ENCODE measurements at places on chromosomes 12 and 14.

DNA sequence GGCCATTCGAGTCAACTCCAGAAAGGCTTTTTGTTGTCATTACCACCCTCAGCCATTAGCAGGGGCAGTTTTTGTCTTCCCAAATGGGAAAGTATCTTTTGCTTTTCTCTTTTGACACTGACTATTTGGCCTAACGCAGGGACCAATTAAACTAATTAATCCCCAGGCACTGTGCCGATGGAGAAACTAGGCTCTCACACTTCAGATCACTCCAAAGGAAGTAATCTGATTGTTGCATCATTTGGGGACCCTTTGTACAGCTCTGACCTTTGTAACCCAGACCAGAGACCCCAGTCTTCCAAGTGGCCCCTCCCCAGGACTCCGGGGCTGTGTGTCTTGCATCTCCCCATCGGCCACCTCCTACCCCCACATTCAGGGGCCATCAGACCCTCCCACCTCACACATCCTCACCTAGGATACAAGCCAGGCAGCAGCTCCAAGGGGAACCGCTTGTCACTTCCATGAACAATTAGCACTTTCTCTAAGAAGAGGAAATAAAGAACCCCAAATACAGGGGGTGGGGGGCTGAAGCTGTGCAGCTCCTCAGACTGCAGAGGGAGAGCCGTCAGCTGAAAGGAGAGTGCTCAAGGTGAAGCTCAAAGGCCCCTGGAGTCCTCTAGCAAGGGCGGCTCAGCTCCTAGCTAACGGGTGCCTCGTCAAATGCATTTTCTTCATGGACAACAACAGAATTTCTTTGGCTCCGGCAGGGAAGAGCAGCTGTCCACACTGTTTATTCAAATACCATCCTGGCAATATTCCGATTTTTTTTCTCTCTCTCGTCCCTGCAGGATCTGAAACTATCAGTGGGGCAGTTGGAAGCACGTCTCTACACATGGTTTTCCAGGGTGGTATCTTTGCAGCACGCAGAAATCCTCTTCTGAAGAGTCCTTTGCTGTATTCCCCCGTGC is 64.3 kb upstream of the DIO3 start:
- no peak for DNase-seq

DNA sequence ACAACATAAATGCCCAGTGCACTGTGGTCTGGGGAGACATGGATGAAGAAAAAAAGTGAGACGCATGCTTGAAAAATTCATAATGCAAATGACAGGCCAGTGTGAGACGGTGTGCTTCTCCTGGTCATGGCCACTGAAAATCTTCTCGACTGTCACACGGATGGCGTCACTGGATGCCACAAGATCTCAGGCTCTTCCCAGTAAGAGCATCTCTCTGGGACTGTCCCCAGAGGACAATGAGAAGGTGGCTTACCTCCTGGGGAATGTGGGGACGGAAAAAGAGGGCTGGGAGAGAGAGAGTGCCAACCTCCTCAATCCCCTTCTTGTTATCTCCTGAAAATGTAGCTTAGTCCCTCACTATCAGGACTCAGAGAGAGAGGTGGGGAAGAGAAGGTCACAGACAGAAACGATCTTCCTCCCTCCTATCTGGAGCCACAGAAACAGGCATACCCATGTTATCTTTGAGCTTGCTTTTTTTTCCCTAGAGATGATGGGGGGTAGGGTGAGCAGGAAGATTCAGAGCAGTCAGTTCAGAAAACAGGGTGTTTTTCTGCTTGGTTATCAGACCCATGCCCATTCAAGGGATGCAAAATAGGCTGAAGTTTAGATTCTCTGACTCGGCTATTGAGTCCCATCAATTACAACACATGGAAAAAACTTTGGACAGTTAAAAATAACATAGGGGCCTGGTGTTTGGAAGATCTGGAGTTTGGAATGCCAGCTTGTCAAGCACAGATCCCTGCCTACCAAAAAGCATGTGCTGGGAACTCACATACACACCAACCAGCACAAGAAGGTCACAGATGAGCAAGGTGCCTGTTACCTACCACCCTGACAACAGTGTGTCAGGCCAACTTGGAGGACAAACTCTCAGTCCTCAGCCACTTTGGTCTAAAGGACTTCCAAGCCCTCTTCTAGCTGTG is 24.2 kb downstream of the DPF3 start:
- no peak for DNase-seq

GRCh38 chr12:43921666-43922337 is 85.9 kb downstream of the TMEM117 start:
- DNase-seq, result no peak

GRCh38 chr12:6771091-6771495 is 1.2 kb upstream of the LAG3 start:
- no peak for DNase-seq

DNA sequence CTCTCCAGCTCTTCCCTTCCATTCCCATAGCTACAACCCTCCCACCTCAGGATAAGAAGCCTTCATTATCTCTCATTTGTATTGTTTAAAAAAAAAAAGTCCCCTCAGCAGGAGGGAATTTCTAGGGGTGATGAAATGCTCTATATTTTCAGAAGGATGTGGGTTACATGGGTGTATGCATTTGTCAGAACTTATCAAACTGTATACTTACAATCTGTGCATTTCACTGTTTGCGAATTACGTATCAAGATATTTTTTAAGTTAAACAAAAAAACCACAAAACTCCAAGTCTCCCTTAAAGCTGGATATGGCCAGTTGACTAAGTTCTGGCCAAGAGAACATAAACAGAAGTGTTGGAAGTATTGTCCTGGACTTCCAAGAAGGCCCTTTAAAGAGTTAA is 2.0 kb upstream of the FKBP11 start:
- no peak for DNase-seq

DNA sequence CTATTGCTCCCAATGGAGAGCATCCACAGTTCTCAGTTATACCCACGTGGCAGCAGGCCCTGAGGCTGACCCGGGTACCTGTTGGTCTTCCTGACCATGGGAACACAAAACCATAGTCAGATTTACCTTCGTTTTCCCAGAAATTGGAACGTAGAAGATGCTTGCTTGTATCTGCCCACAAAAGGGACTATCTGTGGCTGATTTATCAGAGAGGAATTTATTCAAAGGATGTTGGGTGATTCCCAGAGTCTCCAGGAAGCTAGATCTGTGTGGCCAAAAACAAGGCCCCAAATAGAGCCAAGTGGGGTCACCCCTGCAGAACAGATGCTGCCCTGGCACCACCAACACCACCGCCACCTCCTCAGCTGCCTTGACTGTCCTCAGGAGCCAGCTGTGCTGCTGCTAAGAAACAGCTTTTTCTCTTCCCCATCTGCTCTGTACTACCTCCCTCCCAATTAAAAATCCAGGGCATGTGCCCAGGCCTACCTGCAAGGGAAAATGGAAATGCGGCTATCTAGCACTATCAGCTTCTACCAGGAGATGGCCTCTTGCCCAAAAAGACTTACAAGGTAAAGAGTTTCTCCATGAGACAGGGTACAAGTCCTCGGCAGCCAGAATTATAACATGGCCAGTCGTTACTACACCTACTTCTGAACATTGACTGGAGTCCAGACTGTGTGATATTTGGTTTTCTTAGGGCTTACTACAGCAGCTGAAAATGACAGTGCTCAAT is 128.6 kb upstream of the PLEKHG7 start:
- no peak for DNase-seq

DNA sequence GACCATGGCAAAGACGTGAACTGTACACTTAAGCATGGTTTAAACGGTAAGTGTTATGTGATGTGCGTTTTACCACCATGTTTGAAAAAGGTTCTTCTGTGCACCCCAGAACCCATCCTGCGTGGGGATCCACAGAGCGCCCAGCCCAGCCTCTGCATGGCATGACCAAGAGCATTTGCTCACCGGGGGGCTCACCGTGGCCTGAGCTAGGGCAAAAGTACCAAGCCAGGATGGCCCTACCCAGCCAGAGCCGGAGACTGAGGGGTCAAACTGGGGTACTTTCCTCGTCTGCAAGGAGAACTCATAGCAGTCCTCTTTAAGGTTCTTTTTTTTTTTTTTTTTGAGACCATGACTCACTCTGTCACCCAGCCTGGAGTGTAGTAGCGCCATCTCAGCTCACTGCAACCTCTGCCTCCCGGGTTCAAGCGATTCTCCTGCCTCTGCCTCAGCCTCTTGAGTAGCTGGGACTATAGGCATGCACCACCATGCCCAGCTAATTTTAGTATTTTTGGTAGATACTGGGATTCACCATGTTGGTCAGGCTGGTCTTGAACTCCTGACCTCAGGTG is 16.4 kb upstream of the ANKRD9 start:
- no peak for DNase-seq

GRCh38 chr12:98417266-98417665 is 98.1 kb upstream of the TMPO start:
- DNase-seq, result no peak

DNA sequence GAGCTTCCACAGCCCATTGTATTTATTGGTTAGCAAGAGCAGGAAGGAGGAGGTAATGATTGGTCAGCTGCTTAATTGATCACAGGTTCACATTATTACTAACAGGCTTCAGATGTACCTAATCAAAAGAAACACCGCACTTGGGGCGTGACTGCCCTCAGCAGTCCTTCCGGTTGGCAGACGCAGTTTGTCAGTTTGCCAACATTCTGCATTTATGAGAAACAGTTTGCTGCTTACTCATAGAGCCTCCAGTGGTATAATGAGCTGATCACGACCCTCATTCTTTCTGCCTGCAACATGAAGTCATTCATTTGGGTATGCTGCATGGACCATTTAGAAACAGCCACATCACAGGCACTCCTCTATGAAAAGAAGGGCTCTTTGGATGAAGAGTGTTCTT is 42.5 kb upstream of the PPM1H start:
- no peak for DNase-seq

GRCh38 chr12:100798286-100799160 is 3.9 kb downstream of the ANO4 start:
- no peak for DNase-seq

GRCh38 chr12:76014007-76014406 is 17.6 kb downstream of the PHLDA1 start:
- no peak for DNase-seq

GRCh38 chr12:46332260-46332659 is 40.3 kb downstream of the SLC38A2 start:
- no peak for DNase-seq

DNA sequence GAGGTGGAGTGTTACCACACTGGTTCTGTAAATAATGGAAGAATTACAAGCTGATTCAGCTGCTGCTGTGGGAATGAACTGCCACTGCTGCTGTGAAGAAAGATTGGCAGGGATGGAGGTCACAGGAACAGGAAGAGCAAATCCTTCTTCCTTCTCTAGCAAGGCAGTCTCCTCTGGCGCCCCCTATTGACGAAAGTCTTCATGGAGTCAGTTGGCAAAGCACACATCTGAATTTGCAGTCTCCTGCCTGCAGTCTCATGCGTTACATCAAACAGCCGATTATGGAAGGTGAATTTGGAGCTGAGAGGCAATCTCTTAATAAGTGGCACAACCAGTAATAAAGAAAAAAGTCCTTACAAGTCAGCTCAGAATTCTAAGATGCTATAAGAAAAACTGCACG is 106.0 kb upstream of the TMTC1 start:
- DNase-seq, result no peak

DNA sequence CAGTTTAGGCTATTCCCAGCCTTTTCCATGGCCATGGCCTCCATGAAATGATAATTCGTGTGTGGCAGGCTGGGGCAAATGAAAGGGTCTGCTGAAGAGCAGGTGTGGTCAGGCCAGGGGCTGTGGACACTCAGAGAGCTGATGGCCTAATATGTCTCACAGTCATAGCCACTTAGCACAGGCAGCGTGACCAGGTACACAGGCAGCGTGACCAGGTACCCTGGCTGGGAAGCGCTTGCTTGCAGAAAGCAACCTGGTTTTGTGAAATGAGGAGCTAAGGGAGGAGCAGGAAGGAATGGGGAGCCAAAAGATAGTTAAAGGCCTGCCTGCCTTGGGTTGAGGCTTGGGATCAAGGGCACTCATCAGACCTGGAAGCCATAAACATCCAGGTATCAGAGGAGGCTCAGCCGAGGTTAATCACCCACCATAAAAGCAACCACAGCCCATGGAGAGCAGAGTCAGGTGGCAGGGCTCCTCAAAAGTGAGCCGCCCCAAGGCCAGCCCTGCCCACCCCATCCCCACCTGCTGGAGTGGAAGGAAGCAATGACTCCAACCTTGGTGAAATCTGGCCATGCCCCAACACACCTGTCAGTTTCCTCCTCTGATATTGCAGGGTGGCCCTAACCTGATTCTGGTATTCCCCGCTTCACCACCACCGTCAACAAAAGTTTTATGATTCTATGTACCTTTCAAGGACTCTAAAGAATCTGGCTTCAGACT is 8.0 kb upstream of the KRT8 start:
- no peak for DNase-seq

DNA sequence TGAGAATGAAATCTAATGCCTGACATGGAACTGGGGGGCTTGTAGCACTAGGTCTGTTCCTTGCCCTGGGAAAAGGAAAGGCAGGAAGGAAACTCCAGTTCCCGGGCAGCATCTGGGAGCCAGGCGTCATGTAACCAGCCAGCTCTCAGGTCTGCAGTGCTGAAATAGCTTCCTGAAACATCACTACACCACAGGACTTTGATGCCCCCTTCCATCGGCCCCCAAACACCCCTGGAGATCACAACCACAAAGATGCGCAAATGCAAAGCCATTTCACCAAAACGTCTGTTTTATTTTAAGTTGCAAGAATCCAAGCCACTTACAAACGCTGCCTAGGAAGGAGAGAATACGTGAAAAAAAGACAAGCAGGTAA is 40.9 kb downstream of the KCTD10 start:
- DNase-seq, result no peak

DNA sequence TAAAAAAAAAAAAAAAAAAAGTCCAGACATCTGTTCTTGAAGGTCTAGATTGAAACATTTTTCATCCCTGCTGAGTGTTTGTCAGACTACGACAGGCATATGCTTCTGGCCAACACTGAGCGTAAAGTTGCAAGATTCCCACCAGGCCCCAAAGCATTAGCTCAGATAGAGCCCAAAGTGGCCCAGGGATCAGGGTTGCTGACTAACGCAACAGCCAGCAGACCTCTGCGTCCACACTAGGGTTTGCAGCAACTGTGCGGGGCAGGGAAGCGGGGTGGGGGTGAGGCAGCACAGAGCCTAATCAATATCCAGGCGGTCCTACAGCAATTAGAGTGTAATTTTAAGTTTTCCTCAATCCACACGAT is 55.7 kb downstream of the SSH1 start:
- DNase-seq, result no peak

DNA sequence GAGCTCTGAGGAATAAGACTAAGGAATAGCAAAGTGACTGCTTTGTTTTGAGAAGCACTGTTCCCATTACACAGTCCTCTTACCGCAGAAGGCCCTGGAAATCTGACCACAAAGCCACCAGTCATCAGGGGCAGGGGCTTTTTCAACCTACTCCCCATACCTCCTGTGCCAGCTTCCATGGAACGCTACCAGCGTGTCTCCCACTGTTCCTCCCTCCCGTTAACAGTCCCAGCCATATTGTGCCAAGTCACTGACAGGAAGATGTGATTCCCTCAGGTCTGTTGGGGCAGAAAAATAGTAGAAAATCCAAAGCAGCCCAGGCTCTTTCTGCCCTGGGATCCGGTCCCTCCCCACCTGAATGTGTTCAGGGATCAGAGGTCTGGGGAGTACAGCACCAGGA is 46.6 kb upstream of the VPS33A start:
- no peak for DNase-seq

- no peak for DNase-seq
Observed at GRCh38 chr12:7542046-7542445, 38.5 kb upstream of the CD163 start.

- DNase-seq, result no peak
Observed at GRCh38 chr12:18703321-18703720, 34.5 kb downstream of the PLCZ1 start.
